Activated CD4-positive, alpha-beta T cell treated with anti-CD3 and anti-CD28 coated beads for 4 hours (primary cell): ENCODE measurements at places on chromosomes 4 and X.

DNA sequence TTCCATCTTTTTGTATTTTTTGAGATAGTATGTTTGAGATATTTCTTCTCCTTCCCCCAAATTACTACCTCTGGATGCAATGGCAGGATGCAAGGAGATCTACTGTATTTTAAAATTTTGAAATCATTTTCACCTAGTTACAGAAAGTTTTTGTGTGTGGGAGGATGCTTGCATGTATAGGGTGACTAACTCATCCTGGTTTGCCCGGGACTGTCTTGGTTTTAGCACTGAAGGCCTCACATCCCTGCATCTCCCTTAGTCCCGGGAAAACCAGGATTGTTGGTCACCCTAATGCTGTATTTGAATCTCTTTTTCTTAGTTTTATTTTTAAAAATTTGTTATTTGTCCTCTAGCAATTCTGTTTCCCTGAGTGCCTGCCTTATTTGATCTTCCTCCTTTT is 12.1 kb downstream of the SUPT20HL2 start:
- no peak for DNase-seq

- DNase-seq, result no peak
Measured at GRCh38 chr4:101806914-101807313, 16.4 kb downstream of the BANK1 start.

DNA sequence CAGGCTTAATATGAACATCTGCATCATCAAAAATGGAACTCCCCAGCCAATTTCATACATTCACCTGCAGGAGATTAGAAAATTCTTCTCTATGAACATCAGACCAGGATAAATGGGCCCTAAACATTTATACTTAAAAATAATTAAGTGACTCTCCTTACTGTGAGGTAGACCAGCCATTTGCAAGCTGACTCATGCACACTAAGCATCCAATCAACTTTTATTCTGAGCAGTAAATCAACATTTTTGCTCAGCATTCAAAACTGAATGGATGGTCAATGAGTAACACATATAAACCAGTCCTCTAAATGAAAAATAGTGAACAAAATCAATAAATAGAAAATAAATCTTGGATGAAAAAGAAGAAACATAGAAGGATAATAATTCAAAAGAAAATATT is 19.9 kb upstream of the PCDH10 start:
- no peak for DNase-seq

DNA sequence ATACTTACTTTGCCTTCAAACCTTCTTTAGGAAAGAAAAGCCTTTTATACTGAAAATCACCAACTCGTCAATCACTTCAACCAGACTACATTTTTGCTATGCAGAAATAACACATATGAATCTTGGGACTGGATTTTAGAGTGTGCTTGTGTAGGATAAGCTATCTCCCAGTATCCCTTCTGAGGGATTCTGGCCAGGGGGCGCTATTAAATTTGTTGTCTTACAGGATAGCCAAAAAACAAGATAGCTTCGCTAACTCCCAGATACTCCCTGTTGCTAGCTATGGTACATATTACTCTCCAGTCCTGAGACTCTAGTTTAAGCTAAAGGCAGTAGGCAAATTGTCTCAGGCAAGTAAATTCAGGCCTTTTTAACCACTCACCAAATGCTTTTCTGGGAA is 167.2 kb downstream of the LHFPL1 start:
- no peak for DNase-seq

GRCh38 chr4:145231906-145232700 is 51.7 kb upstream of the OTUD4 start:
- no peak for DNase-seq

DNA sequence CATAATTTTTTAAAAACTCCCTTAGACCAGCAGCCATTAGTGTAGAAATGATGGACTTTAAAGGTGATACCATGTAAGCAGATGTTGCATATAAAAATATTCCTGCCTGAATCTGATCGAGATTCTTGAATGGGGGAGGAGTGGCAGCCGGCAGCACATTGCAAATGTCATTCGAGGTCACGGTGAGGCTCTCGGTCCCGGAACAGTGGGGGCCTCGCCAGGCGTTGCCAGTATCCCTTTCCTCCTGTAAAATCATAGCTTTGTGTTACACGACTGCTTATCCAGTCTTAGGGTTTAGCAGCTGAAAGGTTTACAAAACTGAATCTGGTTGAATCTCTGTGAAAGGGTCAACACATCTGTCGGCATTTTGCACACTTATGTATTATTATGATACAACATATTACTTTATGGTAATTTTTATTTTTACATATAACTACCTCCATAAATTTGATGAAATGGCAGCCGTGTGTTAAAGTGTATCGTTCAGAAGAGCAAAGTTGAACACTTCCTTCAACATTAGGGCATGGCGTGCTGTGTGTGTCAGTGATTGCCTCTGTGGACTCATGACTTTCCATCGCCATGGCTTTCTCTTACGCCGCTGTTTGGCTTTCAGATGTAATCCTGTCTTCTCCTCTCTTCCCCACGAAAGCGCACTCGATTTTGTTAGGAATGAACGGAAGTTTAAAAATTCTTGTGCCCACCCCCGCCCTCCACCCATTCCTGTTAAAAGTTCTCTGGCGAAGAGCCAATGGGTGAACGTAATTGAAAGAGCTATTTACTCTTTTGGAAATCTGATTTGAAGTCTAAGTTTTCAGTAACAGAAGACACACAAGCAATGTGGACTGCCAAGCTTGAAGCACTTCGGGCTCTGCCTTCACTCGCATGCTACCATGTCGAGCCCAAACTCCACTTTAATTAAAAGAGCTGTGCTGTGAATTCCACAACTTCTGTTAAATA is 114.8 kb downstream of the STOX2 start:
- DNase-seq, result no peak

- DNase-seq, result no peak
Measured at GRCh38 chr4:4643306-4643705, 101.5 kb upstream of the STX18 start.

DNA sequence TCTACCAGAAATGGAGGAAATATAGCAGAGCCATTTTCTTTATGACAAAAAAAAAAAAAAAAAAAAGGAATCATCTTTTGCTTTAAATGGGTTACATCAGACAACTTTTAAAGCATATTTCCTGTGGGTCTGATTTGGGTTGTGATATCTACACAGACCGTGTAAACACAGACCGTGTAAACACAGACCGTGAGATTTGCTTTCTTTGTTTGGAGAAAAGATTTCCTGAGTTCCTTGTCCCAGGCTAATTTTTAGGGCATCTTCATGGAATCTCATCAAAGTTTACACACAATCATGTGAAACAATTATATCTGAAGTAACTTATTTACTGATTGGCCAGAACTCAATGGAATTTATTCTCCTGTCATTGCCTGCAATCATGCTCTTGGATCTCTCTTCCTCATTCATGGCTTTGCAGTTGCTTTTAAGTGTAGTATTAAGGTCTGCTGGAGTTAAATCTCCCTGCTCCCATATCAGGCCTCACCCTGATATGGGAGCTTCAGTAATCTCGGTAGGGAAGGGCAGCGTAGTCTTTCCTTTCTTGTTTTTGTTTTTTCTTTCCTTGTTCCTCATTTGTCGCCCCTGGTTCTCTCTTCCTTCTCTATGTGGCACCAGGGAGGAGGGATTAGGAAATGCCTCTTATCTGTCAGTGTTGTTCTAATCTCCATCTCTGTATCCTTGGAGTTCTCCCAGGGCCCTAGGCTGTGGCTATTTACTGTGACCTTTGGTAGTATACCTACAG is 248.6 kb upstream of the JADE1 start:
- no peak for DNase-seq

GRCh38 chr4:80081566-80081965 is 8.5 kb upstream of the ANTXR2 start:
- no peak for DNase-seq
